ENCODE measurements at places on chromosomes 3 and 15.

DNA sequence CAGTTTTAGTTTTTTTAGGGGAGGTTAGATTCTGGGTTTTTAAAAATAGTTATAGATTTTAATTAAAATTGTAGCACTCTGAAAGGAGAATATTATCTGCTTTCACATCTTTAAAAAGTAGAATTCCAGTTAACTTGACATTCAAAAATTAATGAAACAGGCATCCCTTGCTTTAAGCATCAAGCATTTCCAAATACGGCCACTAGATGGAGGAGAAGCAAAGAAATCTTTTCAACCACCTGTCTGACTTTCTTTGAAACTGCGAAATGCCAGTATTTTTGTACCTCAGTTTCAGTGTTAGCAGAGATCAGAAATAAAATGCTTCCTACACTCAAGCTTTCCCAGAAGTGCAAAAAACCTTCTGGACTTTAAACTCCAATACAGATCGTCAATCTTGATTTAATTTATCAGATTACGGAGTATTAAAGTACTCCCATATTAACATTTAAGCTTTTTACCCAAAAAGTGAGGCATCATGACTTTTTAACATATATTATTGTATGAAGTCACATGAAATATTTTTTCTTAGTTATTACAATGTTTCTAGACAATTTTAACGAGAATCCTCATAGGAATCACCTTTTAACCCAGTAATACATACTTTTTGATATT lies 153.3 kb downstream of the P3H2 start:
- DNase-seq, result peak; percentile 24

DNA sequence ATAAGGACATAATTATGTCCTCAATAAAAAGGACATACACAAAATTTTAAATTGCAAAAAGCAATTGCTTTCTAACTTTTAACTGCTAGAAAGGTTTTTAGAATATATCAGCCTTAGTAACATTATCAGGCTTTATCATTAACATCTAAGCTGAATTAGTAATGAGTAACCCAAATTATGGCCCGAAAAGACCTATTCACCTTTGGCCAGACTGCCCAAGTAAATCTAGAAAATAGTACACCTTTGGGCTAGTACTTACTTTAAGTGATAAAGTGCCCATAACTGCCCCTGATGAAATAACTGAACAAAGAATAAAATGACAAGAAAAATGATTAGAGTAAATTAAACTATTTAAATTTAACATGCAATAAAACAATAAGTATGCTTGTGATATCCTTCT lies 117.2 kb downstream of the TBL1XR1 start:
- DNase-seq, result no peak

GRCh38 chr3:126294211-126294808 lies 62.9 kb downstream of the KLF15 start:
- no peak for DNase-seq

GRCh38 chr3:194713299-194714136 lies 27.8 kb downstream of the FAM43A start:
- no peak for DNase-seq

DNA sequence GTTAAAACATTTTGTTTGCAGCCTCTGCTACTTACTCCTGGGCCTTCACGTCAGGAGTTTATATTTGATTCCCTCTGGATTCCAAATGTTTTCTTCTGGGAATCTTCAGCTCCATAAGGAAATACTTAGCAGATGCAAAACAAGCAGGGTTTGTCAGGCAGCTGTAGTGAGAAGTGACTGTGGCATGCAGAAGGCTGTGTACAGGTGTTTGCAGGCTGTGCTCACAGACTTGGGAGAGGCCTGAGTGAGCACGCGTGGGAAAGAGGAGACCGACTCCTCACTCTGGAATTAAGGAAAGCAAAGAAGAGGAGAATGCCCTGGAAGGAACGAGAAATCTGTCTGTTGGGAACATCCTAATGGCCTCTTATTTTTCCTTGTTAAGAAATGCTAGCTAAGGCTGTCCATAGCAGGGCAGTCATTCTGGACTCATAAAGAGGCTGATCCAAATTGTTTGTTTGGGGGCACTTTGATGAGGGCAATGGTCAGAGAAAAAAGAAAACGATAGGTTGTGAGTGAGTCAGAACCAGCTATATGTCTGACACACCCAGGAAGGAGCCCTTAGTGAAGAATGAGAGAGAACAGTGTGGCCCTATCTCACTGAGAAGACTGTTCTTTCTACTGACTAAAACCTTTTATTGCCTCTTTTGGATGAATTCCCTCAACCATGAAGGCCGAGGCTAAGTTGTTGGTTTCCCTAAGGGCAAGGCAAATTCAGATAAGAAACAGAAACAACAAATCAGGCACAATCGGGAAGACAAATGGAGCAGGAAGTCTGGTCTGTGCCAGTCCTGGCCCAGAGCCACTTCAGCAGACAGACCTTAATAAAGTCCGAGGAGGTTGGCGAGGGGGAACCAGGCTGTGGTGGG lies 82.6 kb downstream of the TGFBR2 start:
- no peak for DNase-seq

DNA sequence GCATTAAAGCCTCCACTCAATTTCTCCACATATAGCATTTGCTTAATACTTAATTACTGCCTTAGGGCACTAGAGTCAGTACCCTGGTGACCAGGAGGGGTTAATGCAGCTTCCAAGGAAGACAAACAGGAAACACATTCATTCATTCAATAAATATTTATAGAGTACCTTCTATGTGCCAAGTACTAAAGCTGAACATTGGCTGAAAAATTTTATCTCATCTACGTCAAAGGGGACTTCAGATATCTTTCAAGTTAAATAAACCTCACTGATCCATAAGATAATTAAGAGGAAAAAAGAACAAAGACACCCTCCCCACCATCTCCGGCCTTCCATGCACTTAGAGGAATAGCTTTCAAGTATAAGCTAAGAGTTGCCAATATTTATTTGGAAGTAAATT lies 156.9 kb upstream of the PRICKLE2 start:
- DNase-seq, result no peak

DNA sequence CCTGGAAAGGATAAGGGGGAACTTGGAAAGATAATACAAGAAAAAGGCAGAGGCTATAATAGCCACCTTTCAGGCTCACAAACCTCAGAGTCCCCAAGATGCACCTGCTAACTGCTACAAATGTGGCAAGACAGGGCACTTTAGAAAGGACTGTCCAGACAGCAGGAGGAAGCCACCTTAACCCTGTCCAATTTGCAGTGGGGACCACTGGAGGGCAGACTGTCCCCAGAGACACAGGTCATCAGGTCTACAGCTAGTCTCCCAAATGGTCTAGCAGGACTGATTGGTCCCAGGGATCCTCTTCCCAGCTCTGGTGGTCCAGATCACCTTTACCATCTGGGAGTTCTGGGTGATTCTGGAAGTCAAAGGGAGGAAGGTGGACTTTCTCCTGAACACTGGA lies 882.5 kb upstream of the GBE1 start:
- no peak for DNase-seq

- DNase-seq, result peak; percentile 91
Measured at GRCh38 chr3:130111185-130111864, 29.7 kb downstream of the ALG1L2 start.

GRCh38 chr3:48065035-48065434 lies 48.8 kb upstream of the MAP4 start:
- no peak for DNase-seq

DNA sequence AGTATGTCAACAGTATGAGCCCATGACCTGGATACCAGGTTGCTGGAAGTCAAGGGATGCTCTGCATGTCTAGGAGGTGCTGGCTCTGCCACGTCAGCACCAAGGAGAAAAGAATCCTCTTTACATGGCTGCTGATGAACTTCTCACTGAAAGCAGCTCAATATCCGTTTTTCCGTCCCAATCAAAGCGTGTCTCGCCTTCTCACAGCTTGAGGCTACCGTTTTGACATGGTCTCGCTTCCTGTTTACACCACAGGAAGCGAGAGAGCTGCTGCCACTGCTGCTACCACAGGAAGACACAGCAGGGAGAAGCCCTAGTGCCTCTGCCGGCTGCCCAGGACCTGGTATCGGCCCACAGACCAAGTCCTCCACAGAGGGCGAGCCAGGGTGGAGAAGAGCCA lies 27.3 kb downstream of the STARD5 start:
- DNase-seq, result no peak

GRCh38 chr3:13685721-13686120 lies 136.8 kb downstream of the FBLN2 start:
- no peak for DNase-seq

- DNase-seq, result no peak
Measured at GRCh38 chr3:192186498-192186897, 540.8 kb downstream of the FGF12 start.

- no peak for DNase-seq
Measured at GRCh38 chr3:121724130-121724529, 25.4 kb downstream of the GOLGB1 start.

DNA sequence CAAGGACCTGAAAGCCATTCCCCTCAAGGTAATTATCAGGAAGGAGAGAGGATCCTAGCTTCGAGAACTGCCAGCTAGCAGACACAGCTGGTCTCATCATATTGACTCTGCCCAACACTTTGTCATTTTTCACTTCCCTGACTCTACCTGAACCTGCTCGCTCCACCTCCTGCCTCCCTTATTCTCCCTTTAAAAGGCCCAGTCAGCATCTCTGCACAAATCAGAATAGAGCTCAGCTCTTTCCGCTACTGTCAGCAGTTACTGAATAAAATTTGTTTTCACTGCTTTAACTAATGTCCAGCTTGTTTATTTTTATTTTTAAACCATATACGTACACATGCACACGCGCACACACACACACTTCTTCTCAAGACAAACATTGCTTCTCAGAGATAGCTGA lies 57.2 kb upstream of the MCF2L2 start:
- DNase-seq, result no peak

All from SHP77 treated with DMSO at 0.1 percent for 48 hours (cell line).